ENCODE measurements at places on chromosomes 11 and 22. TPM values are rescaled to one million over a fixed set of nuclear protein-coding genes. Genes with fewer than 3 reads are reported as not detected.

Gene NCAM1
- 2.3 TPM for polyA plus RNA-seq

Gene PIWIL4
- 5.7 TPM for polyA plus RNA-seq

Gene HEPN1
- 0.34 TPM for polyA plus RNA-seq

Gene RAB3IL1
- 44.5 TPM for polyA plus RNA-seq

Gene MPZL3
- 1.8 TPM for polyA plus RNA-seq
